ENCODE measurements at places on chromosomes 2 and 18. TPM values are rescaled to one million over a fixed set of nuclear protein-coding genes. Genes with fewer than 3 reads are reported as not detected.
A peak's percentile ranks its signal among the peaks of the same experiment; 100 is the strongest.

Gene SAG
- not detected for total RNA-seq

Gene ITGA4
- total RNA-seq, result 22.7 TPM

Gene POU3F3
- 2.3 TPM for total RNA-seq

Gene ROCK2
- 50.5 TPM for total RNA-seq

Gene INHBB
- total RNA-seq, result not detected

Gene IL36RN
- not detected for total RNA-seq

Gene LDLRAD4
- 0.43 TPM for total RNA-seq

Gene ATP6V1B1
- total RNA-seq, result 1.6 TPM

Gene CNTNAP5
- total RNA-seq, result not detected

Gene SFT2D3
- total RNA-seq, result 10.0 TPM

Gene POTEJ
- not detected for total RNA-seq

Gene SPTBN1
- total RNA-seq, result 258 TPM

Gene RBM44
- 0.28 TPM for total RNA-seq

Gene OTOF
- not detected for total RNA-seq

Gene NT5DC4
- total RNA-seq, result not detected

DNA sequence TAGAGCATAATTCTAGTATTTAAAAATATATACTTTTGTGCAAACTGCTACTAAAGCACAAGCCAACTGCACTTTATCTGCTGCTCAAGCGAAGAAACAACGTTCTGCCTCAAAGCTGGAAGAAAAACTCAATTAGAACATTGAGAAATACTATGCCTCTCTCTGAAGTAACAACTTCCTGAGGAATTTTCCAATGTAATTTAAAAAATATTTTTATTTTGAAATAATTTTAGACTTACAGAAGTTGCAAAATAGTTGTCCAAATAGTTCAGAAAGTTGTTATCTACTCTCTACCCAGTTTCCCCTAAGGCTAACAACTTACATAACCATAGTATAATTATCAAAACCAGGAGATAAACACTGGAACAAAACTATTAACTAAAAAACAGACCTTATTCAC, 12.3 kb upstream of the POLI start:
- DNase-seq, result no peak

- no peak for DNase-seq
Observed at GRCh38 chr2:216030216-216030615, 16.9 kb upstream of the MREG start.

DNA sequence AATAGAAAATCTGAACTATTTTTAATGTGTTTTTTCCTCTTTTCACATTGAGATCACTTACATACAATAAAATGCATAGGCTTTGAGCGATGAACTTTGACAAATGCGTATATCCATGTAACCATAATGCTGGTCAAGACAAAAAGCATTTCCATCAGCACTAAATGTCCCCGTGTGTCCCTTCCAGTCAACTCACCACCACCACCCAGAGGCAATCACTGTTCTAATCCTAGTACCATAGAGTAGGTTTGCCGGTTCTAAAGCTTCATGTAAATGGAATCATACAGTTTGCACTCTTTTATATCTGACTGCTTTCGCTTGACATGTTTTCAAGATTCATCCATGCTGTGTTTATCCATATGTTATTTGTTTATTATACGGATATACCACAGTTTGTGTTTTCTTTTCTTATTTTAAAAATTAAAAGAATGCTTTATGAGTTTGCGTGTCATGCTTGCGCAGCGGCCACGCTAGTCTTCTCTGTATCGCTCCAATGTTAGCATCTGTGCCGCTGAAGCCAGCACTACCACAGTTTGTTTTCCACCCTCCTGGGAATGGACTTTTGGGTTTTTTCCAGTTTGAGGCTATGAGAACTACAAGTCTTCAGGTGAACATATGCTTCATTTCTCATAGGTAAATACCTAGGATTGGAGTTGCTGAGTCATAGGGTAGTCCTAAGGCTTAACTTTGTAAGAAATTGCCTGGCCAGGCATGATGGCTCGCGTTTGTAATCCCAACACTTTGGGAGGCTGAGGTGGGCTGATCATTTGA, 197.5 kb upstream of the CHAC2 start:
- no peak for DNase-seq

DNA sequence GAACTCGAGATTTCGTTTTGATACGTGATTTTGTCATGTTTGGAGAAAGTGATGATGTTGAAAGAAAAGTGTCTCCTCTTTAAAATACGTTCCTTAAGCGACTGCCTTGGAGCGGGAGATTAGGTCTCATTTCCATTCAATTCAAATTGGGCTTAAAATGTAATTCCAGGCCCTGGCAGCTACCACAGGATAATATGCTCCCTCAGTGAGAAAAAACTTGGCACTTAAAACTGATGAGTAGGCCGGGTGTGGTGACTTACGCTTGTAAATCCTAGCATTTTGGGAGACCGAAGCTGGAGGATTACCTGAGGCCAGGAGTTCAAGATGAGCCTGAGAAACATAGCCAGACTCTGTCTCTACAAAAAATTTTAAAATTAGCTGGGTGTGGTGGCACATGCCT, 146.3 kb upstream of the L3MBTL4 start:
- DNase-seq, result no peak

DNA sequence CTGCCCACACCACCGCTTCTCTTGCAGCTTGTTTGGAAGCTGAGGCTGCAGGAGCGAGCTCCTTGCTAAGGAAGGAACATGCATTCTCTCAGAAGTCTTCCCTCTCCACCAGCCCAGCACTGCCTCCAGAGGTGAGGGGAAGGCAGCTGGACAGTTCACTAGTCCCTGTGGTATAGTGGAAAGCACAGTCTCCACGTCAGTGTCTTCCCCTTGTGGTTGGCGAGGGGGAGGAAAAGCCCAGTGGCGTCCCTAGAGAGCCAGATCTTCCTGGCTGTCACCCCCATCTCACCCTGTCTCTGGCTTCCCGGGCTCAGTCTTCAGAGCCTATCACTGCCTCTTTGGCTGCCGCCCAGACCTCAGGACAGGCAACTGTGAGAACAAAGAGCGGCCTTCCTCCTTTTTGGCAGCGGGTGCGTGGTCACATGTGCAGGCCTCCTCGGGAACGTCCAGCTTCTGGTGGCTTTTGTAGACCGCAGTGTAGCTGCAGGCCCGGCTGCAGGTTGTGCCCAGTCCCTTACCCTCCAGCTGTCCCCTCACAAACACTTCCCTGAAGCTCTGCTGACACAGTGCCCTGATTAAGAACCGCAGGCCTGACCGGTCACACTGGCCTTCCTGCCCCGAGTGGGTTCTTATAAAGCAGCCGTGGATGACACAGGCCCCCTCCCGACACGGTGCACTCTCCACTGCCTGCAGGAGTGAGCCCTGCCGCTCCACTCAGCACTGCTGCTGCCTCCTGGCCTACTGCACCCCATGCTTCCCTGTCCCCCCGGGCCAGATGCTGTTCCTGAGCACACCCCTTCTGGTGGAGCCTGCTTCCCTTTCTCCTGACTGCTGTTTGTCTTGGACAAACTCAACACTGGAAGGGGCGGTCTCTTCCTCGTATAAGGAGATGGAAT, 90.9 kb downstream of the RNF144A start:
- DNase-seq, result peak; percentile 97

DNA sequence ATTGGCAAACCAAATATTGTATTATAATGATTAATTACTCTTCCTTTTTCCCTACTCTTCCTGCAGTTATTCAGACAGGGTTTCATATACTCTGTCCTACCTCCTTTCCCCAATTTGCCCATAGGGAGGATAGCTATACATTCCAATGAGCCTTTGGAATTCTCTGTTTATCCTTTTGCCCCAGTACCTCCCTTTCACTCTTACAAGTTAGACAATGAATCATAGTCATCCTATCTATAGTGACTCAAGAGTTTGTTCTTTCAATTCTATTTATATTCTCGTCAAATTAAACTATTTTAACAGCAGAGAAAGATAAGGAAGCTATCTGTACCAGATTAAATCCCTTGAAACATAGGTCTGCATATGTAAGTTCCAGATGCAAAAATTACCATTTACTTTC, 437.5 kb downstream of the NR4A2 start:
- no peak for DNase-seq

DNA sequence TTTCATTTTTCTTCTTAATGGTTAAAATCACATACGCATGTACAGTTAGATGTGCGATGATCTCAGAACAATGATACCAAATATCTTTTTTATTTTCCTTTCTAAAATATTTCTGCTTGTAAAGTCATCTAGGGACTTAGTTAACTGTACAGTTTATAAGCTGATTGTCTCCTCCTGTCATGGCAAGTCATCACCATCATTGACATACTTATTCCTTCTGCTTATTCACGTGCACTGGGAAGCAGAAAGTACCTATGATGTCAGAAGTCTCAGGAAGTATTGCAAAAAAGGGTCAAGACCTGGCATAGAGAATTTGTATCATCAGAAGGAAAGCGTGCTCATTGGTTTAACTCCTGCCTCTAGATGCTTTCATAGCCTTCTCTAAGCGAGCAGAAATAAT, 154.2 kb downstream of the DSC3 start:
- no peak for DNase-seq

DNA sequence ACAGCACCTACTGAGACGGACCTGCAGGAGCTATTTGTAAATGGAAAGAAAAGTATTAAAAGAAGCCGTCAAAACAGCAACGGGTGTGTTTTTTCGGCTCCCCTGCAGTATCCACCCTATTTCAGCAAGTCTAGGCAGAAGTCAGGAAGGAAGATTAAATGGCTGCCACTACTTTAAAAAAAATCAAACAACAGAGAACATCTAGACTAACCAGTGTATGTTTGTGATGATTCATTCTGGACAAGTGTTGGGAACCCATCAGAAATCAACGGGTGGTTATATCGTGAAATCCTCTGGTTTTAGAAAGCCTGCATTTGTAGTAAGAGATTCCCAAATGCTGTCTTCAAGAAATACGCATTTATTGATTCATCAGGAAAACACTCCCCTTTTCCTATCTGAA, 9.0 kb downstream of the PMAIP1 start:
- no peak for DNase-seq

- DNase-seq, result no peak
Observed at GRCh38 chr2:146818122-146818521, 1026.7 kb upstream of the ACVR2A start.

- DNase-seq, result no peak
Observed at GRCh38 chr2:236631856-236632291, 62.2 kb downstream of the ACKR3 start.

GRCh38 chr18:8121942-8122480, 487.2 kb upstream of the RAB12 start:
- no peak for DNase-seq

DNA sequence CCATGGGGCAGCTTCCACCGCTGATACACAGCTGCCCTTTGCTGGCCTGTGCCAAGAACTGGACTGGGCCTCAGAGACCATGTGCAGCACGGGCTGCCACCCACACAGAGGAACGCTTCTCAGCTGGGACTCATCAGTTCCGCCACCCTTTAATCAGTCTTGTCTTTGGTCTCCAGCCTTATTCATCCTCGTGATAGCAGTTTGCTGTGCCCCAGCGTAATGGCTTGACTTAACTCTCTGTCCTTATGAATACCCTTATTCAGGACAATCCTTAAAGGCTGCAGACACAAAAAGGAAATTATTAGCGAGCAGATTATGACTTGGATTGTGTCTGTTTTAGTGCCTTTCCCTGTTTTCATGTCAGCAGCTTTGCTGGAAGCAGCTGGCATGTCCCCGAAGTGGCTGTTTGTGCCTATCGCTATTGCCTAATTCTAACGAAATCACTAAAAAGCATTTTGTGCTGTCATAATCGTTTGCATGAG, 108.9 kb upstream of the DAPL1 start:
- DNase-seq, result peak; percentile 67

DNA sequence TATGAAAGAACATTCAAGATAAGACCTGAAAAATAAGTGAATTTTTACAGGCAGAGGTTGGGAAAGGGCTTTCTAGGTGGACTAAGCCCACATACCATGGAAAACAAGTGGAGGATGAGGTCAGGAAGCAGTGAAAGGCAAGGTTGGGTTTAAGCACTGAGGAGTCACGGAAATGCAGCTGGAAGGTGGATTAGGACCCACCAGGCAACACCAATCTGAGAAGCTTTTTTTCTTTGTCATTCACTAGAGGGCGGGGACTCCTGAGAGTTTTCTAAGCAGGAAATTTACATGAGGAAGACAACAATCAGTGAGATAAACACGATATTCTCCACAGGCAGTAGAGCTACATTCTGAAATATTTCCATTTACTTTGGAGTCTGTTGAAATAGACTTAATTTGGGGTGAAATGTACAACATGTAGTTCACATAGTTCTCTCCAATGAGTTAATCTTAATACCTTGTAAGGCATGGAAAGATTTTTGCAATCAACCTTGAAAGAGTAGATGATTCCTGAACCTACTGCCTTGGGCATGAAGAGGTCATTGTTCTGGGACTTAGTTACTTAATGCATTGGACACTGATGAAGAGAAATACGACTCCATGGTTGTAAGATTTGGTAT, 40.7 kb downstream of the VIT start:
- no peak for DNase-seq

DNA sequence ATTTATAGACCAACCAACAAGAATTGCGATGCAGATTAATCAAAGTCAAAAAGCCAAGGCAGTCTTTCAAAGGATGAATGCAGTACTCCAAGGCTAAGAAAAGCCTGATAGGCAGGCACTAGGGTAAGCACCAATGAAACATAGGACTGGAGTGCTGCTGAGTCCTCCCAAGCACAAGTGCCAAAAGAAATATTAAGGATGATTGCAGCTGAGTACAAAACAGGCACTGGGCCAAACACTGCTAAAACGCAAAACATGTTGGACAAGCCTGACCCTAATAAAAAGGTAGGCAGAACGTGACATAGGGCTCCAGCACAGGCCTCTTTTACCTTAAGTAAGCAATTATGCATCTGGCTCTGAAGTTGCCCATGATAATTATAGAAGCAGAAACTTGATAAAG, 160.1 kb upstream of the LRP1B start:
- DNase-seq, result no peak

GRCh38 chr18:21362831-21363230, 120.8 kb downstream of the GREB1L start:
- DNase-seq, result no peak
